ENCODE measurements at places on chromosomes 4 and X. TPM values are rescaled to one million over a fixed set of nuclear protein-coding genes. Genes with fewer than 3 reads are reported as not detected.

The SSR4 gene
- polyA plus RNA-seq: 458 TPM

GRCh38 chr4:30525662-30526315 is 194.4 kb upstream of the PCDH7 start:
- no peak overlapping the region for H3K27ac ChIP-seq
- DNase-seq: no peak
- no peak overlapping the region for H3K4me3 ChIP-seq
- H3K27me3 ChIP-seq: no peaks in the 10 kb centered on the region
- H3K36me3 ChIP-seq: no peaks in the 10 kb centered on the region

GRCh38 chrX:13694359-13694758 is 5.4 kb downstream of the RAB9A start:
- DNase-seq: no peak
- H3K27ac ChIP-seq: no peak overlapping the region
- H3K27me3 ChIP-seq: no peaks in the 10 kb centered on the region
- H3K36me3 ChIP-seq: no peaks in the 10 kb centered on the region

The RRH gene
- not detected for polyA plus RNA-seq

- no peaks in the 10 kb centered on the region for H3K36me3 ChIP-seq
- H3K27ac ChIP-seq: no peak overlapping the region
- H3K4me1 ChIP-seq: no peaks in the 10 kb centered on the region
- no peak overlapping the region for H3K4me3 ChIP-seq
- H3K27me3 ChIP-seq: no peaks in the 10 kb centered on the region
These were observed 93.7 kb downstream of the FAAH2 start for GRCh38 chrX:57380026-57380796.

The HSFX3 gene
- not detected for polyA plus RNA-seq

DNA sequence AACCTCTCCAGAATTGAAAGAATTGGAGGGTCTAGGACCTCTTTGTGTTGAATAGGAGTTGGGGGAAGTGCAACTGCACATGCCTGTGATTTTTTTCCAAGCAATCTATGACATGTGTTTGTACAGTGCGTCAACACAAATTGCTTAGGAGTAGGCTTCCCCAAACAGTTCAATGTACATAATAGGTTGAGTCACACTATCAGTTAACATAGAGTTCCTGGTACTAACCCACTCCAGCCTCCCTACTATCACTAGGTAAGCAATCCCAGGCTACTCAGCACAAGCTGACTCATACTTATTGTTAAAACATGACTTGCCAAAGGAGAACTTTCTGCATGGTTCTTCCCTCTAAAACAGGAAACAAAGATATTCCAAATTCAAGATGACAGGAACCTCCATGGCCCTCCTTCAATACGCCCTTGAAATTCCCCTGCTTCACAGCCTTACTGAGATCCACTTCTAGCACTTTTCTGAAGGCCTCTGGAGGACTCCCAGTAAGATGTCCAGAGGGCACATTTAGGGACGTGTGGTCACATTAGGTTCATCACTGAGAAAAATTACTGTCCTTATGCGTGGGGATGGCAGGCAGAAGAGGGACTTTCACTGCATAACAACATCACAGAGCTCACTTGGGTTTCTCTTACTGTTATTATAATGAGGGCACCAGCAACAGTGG is 8.4 kb upstream of the VSIG1 start:
- no peak overlapping the region for H3K27ac ChIP-seq
- DNase-seq: no peak
- H3K4me1 ChIP-seq: no peaks in the 10 kb centered on the region
- no peaks in the 10 kb centered on the region for H3K36me3 ChIP-seq
- H3K4me3 ChIP-seq: no peak overlapping the region
- no peaks in the 10 kb centered on the region for H3K27me3 ChIP-seq

DNA sequence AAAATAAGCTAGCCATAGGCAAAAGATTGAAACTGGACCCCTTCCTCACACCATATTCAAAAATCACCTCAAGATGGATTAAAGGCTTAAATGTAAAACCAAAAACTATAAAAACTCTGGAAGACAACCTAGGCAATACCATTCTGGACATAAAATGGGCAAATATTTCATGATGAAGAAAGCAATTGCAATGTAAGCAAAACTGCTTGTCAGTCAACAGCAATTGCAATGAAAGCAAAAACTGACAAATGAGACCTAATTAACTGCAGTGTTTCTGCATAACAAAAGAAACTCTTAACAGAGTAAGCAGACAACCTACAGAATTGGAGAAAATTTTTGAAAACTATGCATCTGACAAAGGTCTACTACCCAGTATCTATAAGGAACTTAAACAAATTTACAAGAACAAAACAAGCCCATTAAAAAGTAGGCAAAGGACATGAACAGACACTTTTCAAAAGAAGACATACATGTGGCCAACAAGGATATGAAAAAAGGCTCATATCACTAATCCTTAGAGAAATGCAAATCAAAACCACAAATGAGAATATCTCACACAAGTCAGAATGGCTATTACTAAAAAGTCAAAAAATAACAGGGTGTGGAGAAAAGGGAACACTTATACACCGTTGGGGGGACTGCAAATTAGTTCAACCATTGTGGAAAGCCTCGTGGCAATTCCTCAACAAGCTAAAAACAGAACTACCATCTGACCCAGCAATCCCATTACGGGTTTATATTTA is 46.7 kb downstream of the CFAP299 start:
- DNase-seq: no peak
- no peaks in the 10 kb centered on the region for H3K27me3 ChIP-seq
- H3K27ac ChIP-seq: no peak overlapping the region
- no peaks in the 10 kb centered on the region for H3K4me1 ChIP-seq
- H3K36me3 ChIP-seq: no peaks in the 10 kb centered on the region

GRCh38 chrX:100695302-100695701 is 36.6 kb downstream of the SYTL4 start:
- no peak overlapping the region for H3K27ac ChIP-seq
- H3K4me1 ChIP-seq: no peaks in the 10 kb centered on the region
- H3K4me3 ChIP-seq: no peak overlapping the region

The SPINK2 gene
- not detected for polyA plus RNA-seq

The PLXNB3 gene
- 0.11 TPM for polyA plus RNA-seq

GRCh38 chr4:126682250-126682649 is 950.5 kb upstream of the INTU start:
- no peak overlapping the region for H3K4me3 ChIP-seq
- H3K27me3 ChIP-seq: no peaks in the 10 kb centered on the region
- H3K36me3 ChIP-seq: no peaks in the 10 kb centered on the region
- no peaks in the 10 kb centered on the region for H3K4me1 ChIP-seq
- DNase-seq: no peak
- no peak overlapping the region for H3K27ac ChIP-seq

DNA sequence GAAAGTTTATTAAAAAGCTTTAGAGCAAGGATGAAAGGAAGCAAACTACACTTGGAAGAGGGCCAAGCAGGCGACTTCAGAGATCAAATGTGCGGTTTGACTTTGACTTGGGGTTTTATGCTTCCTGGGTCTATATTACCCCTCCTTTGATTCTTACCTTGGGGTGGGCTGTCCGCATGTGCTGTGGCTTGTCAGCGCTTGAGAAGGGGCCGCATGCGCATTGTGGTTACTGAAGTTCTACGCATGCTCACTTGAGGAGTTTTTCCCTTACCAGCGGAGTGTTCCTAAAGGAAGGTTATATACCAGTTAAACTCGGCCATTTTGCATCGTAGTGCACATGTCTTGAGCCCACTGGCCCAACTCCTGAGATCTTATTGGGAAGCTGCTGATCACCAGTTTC is 9.9 kb downstream of the ZNF157 start:
- DNase-seq: no peak
- no peaks in the 10 kb centered on the region for H3K36me3 ChIP-seq
- H3K4me3 ChIP-seq: no peak overlapping the region

DNA sequence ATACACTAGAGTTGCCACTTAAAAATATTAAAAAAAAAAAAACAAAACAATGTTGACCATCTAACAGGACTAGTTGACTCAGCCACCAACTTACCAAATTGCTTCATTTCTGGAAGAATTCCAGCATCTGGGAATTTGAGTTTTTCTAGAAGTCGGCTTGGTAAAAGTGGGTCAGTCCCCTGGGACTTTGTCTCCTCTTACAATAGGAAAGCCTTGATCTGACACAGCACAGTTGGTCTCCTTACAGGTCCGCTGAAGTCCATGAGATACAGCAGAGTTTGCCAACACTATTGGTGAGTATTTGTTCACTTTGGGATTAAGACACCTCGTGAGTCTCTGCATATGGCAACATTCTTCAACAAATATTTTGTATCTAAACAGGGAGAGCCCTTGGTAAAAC is 18.2 kb upstream of the DDIT4L start:
- no peaks in the 10 kb centered on the region for H3K27me3 ChIP-seq
- H3K4me1 ChIP-seq: no peaks in the 10 kb centered on the region
- no peak for DNase-seq
- no peak overlapping the region for H3K27ac ChIP-seq
- no peak overlapping the region for H3K4me3 ChIP-seq

DNA sequence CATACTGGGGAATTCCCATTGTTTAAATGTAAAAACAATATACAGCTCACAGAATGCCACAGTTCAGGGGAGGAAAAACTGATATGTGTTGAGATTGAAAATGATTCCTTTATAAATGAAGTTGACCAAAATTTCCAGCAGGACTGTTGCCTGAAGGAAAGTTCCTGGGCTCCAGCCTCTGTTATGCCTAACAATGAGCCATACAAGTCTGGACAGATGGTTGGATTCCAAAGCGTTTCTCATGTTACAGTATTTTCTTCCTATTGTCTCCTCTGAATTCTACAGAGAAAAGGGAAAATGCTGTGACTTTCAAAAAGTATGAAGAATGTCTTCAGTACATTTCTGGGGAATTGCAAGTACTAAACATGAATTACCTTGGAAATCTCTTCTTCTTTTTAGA is 73.3 kb downstream of the ALPK1 start:
- H3K27me3 ChIP-seq: no peaks in the 10 kb centered on the region
- no peak for DNase-seq
- no peak overlapping the region for H3K4me3 ChIP-seq
- H3K27ac ChIP-seq: no peak overlapping the region

The TSC22D3 gene
- 128 TPM for polyA plus RNA-seq

The PDE6B gene
- polyA plus RNA-seq: 0.28 TPM

The PASD1 gene
- polyA plus RNA-seq: not detected

GRCh38 chr4:83569987-83570386 is 34.1 kb downstream of the GPAT3 start:
- H3K4me1 ChIP-seq: peaks cover 2% of the 10 kb centered on the region
- no peak for DNase-seq
- H3K27me3 ChIP-seq: no peaks in the 10 kb centered on the region
- H3K27ac ChIP-seq: no peak overlapping the region

DNA sequence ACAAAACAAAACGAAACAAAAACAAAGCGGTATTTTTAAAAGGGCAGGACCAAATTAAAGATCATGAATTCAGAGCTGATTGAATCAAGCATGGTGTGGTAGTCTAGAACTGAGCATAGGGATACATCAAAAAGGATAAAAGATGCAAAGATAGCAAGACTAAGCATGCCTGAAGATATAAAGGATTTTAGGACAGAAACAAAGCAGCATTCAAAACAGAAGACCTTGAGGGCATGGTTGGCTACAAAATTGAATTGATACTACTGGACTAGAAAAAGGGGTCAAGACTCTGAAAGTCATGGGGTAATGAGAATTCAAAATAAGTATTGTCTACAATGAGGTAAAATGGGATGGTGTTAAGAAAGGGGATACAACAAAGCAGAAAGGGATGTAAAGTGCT is 41.6 kb downstream of the RAB33A start:
- H3K36me3 ChIP-seq: no peaks in the 10 kb centered on the region
- H3K4me1 ChIP-seq: no peaks in the 10 kb centered on the region
- DNase-seq: no peak
- H3K27me3 ChIP-seq: no peaks in the 10 kb centered on the region

DNA sequence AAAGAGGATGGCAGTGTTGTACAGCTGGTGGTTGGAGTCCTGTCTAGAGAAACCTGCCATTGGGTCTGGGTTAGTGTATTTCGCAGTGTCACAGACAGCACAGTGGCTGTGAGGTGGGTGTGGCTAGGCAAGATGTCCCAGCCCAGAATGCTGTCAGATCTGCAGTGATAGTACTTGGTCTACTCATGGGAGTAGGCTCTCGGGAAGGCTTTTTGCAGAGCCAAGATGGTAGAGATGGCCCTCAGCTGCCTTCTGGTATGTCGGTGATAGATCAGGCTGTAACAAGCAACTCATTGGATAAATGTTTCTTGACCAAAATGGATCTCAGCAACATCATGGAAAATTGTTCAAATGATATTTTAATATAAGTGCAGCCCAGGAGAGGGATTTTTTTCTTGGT is 84.3 kb upstream of the WDR1 start:
- no peak overlapping the region for H3K4me3 ChIP-seq
- H3K36me3 ChIP-seq: no peaks in the 10 kb centered on the region
- H3K4me1 ChIP-seq: no peaks in the 10 kb centered on the region
- no peak overlapping the region for H3K27ac ChIP-seq

DNA sequence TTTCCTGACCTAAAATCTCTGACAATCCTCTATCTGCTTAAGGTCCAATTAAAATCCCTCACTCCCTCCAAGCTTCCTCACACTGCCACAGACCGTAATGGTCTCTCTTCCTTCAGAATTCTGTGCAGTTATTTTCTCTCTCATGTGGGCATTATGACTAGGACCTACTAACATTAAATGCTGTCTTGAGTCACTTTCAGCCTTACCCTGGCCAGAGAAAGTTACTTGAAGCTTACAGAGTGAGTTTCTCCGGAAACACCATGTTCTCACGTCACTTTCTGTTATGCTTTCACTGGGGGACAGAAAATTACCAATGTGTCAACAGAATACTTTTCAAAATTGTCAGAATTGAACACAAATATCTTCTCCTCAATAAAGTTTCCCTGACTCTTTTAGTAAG is 271.8 kb downstream of the INPP4B start:
- H3K4me3 ChIP-seq: no peak overlapping the region
- no peak for DNase-seq
- H3K36me3 ChIP-seq: no peaks in the 10 kb centered on the region
- no peak overlapping the region for H3K27ac ChIP-seq
- H3K27me3 ChIP-seq: no peaks in the 10 kb centered on the region

- no peaks in the 10 kb centered on the region for H3K36me3 ChIP-seq
- peak overlapping the region; percentile 18 for H3K27ac ChIP-seq
- no peak for DNase-seq
- no peaks in the 10 kb centered on the region for H3K27me3 ChIP-seq
- H3K4me3 ChIP-seq: no peak overlapping the region
These were observed 55.0 kb downstream of the PRPS1 start for GRCh38 chrX:107683124-107683895.

The SOWAHD gene
- polyA plus RNA-seq: 0.48 TPM

DNA sequence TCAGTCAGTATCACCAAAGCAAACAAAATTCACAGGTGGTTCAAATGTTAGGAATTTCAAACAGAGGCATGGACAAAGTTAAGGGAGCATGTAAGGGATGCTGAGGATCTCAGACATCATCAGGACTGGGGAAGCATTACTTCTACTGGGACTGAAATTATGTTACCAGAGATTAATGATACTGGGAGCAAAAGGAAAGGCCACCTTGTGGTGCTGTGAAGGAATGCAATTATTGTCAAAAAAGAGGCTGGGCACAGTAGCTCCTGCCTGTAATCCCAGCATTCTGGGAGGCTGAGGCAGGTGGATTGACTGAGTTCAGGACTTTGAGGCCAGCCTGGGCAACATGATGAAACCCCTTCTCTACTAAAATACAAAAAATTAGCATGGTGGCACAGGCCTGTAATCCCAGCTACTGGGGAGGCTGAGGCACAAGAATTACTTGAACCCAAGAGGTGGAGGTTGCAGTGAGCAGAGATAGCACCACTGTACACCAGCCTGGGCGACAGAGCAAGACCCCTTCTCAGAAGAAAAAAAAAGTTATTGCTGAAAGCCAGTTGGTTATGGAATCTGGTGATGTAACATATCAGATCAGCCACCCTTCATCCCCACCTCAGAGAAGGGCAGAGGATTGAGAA is 954.3 kb downstream of the PCDH7 start:
- peaks cover 3% of the 10 kb centered on the region for H3K27me3 ChIP-seq
- no peak for DNase-seq
- H3K36me3 ChIP-seq: no peaks in the 10 kb centered on the region

The AVPR2 gene
- polyA plus RNA-seq: not detected
